ENCODE measurements at places on chromosomes 3 and 15. TPM values are rescaled to one million over a fixed set of nuclear protein-coding genes. Genes with fewer than 3 reads are reported as not detected.

Gene FAM107A
- polyA plus RNA-seq = 6.8 TPM

Gene MCF2L2
- polyA plus RNA-seq = 9.9 TPM

Gene TM4SF18
- polyA plus RNA-seq = 4.3 TPM

Gene UBAP1L
- polyA plus RNA-seq = 34.9 TPM

Gene MYO5C
- polyA plus RNA-seq = 2.1 TPM

Gene SLC7A14
- 1.6 TPM for polyA plus RNA-seq

Gene STRIT1
- not detected for polyA plus RNA-seq

Gene NPHP3
- polyA plus RNA-seq = 38.1 TPM

Gene AGTR1
- 37.9 TPM for polyA plus RNA-seq

Gene ANKUB1
- not detected for polyA plus RNA-seq

Gene AADACL2
- polyA plus RNA-seq = not detected

Gene NOX5
- polyA plus RNA-seq = 0.88 TPM

Gene IL17RD
- polyA plus RNA-seq = 0.48 TPM

Gene NRROS
- polyA plus RNA-seq = 2.4 TPM

Gene WDR72
- polyA plus RNA-seq = not detected

Gene MYZAP
- polyA plus RNA-seq = 125 TPM

Gene LRRC2
- polyA plus RNA-seq = 0.27 TPM

Gene ZNF197
- polyA plus RNA-seq = 17.5 TPM

Gene CFAP100
- polyA plus RNA-seq = not detected

Gene LDHAL6B
- polyA plus RNA-seq = not detected

Gene GOLIM4
- polyA plus RNA-seq = 25.2 TPM

Gene ITGA11
- polyA plus RNA-seq = 1.4 TPM

Gene ANKDD1A
- 13.0 TPM for polyA plus RNA-seq

Gene ZBED2
- polyA plus RNA-seq = not detected

Gene FAM240A
- not detected for polyA plus RNA-seq

Gene PRICKLE2
- polyA plus RNA-seq = 2.2 TPM

Gene GOLGA8S
- 0.10 TPM for polyA plus RNA-seq

Gene CEMIP
- polyA plus RNA-seq = 0.08 TPM

Gene CXCR6
- polyA plus RNA-seq = 0.32 TPM

Measured in adrenal gland (tissue), 19 donors.